ENCODE measurements at places on chromosomes 7 and 10.

- DNase-seq = no peak
These were observed 50.4 kb downstream of the GLCCI1 start for GRCh38 chr7:8018961-8019360.

DNA sequence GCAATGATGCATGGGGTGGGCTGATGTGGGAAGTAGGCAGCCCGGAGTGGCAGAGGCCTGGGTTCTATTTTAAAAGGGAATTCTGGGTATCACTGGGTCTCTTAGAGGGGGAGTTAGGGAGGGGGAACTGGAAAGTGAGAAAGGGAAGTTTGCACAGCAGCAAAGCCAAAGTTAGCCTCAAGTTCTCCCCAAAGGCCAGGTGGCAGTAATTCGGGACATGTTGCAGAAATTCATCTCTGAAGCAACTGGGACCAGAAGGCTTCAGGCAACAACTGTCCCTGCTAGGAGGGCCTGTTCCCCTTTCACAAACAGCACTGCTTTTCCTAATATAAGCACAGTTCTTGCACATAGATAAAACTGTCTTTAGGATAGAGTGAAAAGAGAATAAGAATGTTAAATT lies 67.4 kb downstream of the NOD1 start:
- no peak for DNase-seq

- DNase-seq = no peak
These were observed 143.7 kb downstream of the PTPRN2 start for GRCh38 chr7:158443688-158444483.

- peak; percentile 21 for DNase-seq
These were observed 22.0 kb downstream of the CSGALNACT2 start for GRCh38 chr10:43160046-43160920.

DNA sequence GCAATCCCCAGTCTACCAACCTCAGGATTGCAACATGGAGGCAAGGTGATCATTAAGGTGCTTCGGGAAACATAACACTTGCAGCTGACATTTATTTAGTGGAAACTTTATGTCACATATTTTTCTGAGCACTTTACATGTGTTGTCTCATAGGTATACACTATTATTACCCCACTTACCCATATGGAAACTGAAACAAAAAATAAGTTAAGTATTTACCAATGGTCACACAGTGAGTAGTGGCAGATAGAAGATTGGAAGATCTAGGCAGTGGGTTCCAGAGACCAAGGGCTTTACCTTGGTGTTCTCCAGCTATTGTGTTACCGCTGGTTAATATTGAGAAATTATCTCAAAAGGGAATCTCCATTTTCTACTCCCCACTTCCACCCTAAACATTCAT lies 1279.1 kb upstream of the SORCS1 start:
- DNase-seq = no peak

DNA sequence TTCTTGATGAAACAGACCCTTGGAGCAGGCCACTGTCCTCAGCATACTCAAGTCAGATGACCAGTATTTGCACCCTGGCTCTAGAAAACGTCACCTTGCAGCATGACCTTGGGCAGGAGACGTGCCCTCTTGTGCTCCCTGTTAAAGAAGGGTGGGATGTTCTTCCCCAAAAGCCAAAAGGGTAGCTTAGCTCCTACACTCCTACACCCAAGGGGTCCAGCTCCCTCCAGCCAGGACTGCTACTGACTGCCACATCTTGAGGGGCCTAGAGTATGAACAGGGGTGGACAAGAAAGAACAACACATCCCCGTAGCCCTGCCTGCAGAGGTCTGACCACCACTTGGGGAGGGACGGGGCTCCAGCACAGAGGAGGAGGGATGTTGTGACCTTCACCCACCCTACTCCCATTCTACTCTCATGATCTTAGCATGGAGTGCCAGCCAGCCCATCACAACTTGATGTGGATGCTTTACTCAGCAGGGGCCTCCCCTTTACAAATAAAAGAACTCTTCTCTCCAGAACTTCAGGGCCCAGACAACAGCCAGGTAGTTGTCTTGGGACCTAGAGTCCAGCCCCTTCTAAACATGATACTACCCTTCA lies 165.3 kb upstream of the ZMIZ1 start:
- DNase-seq = no peak

- no peak for DNase-seq
These were observed 130.9 kb upstream of the MKLN1 start for GRCh38 chr7:131196803-131197202.
